ENCODE measurements at places on chromosomes 11 and 22.

DNA sequence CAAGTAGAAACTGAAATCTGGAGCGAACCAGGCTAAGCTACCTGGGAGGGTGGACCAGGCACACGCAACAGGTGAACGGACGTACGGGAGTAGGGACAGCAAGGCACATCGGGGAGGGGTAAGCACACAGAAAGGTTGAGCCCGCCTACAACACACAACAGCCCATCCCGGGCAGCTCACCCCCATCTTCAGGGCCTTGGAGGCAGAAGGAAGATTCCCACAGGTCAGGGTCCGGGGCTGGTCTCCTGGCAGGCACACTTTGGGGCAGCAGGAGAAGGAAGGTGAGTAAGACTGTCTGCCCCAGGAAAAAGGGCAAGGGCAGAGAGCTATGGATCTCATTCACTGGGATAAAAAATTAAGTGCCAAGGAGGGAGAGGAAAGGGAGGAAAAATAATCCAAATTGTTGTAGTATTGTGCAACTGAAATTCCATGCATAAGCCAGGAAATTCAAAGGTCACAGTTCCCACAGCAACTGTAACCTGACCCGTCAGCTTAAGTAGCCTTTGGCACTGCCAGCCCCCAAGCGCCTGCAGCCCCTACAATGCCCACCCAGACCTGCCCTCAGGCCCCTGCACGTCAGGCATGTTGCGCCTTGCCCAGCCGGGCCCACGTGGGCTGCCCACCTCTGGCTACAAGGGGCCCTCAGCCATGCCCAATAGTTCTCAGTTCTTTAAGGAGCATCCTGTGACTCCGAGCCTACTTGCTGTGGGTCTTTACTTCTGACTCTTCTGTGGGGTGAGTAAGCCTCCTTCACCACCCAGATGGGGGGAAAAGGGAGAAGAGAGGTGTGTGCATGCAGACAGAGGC, 51.8 kb downstream of the MICAL3 start:
- DNase-seq, result no peak

DNA sequence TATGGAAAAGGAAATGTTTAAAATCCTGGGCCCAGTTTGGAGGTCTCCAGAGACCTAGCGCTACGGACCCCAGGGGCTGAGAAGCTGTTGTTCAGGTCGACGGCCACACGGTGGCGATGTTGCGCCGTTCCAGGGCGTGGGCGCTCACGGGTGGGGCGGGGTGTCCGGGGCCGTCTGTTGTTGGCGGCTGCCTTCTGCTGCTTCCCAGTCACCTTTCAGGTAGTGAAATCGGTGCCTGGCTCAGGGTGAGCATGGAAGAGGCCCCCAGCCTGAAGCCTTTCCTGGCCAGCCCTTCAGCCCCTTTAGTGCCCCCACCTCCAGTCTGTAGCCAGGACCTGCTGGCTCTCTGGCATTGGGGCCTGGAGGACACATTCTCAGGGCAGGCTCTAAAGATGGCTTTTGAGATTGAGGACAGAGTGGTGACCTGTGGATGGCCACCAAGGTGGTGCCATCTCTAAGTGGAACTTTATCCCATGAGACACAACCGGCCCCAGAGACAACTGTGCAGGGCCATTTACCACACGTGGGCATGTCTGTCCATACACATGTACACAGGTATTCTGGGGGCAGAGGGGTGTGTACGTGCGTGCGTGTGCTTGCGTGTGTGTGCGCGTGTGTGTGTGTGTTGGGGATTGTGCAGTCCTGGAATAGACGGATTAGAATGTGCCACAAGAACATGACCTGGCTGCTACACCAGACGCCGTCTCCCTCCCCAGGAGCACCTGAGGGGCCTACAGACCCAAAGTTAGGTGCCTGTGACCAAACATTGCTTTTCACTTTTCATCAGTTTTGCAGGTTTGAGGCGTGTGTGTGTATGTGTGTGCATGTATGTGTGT, 53.8 kb downstream of the ST14 start:
- DNase-seq, result peak; percentile 93

DNA sequence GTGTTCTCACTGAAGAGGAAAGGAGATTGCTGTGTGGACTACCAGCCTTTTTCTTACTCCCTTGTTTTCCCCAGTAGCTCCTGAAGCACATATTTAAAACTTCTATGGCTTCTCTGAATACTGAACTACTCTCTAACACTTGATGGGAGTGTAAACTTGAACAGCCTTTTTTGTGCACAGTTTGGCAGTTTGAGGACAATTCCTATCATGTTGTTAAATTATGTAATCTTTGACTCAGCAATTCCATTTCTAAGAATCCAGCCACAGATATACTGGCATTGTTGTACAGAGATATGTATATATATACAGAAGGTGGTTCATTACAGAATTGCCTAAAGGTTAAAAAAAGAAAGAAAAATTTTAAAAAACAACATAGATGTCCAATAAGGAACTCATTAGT, 47.1 kb upstream of the EED start:
- DNase-seq, result no peak

- DNase-seq, result no peak
These were observed 67.1 kb downstream of the PIWIL3 start for GRCh38 chr22:24707470-24707801.

DNA sequence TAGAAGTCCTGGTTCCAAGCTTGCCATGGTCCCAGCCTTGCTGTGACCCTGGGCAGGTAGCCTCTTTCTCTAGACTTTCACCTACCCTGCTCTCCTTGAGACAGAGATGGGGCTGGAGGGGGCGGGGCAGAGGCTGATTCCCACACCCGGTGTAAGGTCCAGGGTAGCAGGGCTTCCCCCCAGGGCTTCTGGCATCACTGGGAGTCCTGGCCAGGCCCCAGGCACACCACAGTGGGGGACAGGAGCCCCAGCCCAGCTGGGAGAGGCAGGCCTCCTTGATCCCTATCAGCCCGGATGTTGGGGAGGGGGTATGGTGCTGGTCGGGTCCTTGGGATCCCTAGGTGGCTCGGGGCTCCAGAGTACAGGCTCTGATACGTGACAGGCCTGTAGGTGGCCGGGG, 1.7 kb upstream of the NUDT8 start:
- DNase-seq, result no peak

GRCh38 chr11:62004473-62004872, 37.0 kb upstream of the FTH1 start:
- no peak for DNase-seq

DNA sequence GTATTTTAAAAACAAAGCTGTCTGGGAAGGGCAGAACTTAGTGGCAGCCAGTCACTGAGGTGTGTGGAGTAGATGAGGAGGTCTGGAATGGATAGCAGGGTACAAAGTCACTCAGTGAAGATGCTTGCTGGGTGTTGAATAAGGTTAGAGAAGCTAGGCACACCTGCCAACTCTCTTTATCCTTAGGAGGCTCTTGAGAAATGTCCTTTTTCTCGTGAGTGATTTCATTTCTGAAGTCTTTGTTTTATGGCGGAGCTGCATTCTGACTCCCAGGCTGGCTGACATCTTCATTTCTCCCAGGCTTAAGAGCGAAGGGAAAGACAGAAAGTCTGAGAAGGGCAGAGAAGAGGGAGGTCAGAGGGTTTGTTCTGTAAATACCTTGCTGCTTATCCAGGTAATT, 31.0 kb downstream of the CECR2 start:
- no peak for DNase-seq

DNA sequence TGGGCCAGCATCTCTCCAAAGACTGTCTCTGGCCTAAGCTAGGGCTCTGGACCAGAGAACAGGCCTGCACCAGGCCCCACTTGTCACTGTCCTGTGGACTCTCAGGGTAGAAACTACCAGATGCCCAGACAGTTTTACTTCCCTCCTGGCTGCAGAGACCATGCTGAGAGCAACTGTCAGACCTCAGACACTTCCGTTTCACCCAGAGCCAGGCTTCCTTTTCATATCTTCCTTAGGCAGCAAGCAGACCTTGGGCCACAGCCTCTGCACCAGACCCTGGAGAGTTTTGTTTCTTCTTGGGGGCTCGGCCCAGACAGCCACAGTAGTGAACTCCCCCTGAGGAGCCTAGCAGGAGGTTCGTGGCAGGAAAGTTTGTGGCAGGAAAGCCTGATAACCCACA, 12.1 kb upstream of the FCHSD2 start:
- peak; percentile 83 for DNase-seq

DNA sequence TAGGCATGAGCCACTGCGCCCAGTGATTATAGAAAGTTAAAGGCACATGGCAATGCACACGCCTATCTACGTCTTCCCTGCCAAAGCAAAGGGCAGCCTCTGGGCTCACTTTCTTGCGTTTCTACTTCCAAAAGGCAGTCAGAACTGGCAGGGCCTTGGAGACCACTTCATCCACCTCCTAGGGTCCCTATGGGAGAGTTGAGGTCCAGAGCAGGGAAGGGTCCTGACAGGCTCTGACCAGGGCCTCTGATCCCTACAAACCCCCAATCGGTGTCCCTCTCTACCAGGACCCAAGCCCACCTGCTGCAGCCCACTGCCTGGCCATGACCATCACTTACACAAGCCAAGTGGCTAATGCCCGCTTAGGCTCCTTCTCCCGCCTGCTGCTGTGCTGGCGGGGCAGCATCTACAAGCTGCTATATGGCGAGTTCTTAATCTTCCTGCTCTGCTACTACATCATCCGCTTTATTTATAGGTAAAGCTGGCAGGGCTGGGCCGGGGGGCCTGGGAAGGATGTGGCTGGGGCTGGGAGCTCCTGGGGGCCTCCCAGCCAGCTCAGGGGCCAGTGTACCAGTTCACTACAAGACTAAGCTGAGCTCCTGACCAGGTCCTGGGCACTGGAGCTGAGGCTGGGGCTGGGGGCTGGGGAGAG, 1.5 kb downstream of the BEST1 start:
- DNase-seq, result peak; percentile 53

DNA sequence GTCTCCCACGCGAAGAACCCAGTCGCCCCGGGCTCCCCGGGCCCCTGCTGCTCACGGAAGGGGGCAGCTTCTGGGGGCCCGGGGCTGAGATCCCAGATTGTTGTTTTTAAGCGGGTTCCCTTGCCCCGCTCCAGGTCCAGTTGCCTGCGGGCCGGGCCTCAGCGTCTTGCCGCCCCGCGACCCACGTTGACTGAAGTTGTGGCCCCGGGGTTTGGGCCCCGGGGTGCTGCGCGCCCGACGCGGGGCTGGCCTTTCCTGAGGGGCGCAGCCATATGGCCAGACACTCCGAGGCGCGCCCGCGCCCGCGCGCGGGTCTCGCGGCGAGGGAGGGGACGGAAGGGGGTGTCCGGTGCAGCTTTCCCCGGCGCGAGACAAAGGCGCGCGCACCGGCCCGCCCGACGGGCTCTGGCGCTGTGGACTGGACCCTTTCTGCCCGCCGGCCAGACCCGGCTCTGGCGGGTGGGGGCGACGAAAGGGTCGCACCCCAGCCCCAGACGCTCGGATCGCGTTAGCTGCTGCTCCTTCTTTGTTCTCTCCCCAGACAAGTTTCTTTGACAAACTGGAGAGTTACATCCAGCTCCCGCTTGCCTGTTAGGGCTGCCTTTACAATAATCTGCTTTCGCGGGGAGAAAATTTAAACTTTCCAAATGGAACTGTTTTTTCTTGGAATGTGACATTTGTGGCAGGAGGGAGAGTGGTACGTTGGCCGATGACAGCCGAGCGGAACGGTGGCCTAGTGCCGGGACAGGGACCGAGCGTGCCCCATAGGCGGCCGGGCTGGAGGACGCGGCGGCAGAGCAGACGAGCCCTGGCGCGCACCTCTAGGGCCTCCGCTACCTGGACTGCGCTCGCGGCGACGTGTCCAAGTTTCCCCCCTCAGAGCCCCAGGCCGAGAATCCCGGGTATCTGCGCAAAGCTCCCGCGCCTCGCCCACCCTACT, 716 bp downstream of the AMOTL1 start:
- DNase-seq, result peak; percentile 68

- no peak for DNase-seq
These were observed 28.0 kb upstream of the PHOX2A start for GRCh38 chr11:72271980-72272379.

DNA sequence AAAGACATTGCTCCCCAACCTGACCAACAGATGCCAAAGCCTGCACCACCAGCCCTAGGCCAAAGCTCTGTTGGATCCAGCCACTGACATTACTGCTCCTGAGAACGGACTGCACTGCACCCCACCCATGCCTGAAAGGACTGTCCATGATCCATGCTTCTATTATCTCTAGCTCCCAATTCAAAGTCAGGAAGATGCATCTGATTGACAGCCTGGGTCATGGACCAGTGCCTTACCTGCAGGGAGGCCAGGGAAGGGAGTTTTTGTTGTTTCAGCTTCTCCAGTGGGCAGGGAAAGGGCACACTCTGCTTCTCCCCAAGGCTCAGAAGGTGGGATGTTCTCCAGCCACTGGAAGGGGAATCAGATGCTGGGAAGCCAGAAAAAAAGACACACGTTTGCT, 4.8 kb upstream of the PRDM11 start:
- DNase-seq, result no peak

DNA sequence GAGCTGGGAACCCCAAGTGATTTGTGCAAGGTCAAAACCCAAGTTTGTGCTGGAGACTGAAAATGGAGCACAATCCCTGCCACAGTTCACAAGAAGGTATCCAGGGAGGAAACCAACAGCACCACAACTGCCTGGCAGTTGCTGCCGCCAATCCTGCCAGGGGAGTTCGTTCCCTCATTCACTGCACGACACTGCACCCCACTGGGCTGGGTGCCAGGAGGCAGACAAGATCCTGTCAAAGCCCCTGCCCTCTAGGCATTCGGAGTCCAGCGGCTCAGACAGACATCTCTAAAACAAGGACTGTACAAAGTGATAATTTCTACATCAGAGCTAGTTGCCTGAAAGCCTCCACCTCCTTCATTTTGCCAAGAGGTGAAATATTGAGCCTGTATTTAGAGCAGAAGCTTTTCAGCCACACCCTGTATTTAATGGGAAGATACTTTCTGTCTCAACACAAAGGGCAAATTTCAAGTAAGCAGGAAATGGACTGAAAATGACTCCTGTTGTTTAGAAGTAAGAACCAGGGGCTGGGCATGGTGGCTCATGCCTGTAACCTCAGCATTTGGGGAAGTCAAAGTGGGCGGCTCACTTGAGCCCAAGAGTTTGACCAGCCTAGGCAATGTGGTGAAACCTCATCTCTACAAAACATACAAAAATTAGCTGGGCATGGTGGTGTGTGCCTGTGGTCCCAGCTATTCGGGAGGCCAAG, 277.4 kb upstream of the NARS2 start:
- no peak for DNase-seq

- DNase-seq, result peak; percentile 88
These were observed at the start of gene TSPO for GRCh38 chr22:43151251-43152002. TSPO (plus strand) TSS chr22:43151559; CDS start chr22:43159239, 7,680 bp downstream.

GRCh38 chr11:95993438-95994298, 69.8 kb upstream of the MTMR2 start:
- DNase-seq, result no peak

DNA sequence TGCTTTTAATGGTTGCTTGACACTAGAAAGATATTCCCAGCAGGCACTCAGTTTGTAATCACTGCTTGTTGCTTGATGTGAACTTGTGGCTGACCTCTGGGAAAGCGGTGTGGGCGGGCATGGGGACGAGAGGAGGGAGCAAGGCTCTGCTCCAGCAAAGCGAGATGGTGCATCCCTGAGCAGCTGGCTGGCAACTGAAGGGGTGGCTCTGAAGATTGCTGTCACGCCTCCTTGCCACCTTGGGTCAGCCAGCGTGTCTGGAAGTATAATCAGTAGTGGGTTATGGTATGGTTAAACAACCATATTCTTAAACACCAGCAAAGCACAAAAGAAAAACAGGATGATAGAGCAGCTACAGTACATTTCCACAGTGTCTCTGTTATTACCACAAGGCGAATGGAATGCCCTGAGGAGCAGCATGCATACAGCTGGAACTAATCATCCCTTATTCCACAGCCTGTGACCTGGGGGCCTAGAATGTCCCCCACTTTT, 124.5 kb downstream of the TRIM44 start:
- DNase-seq, result no peak

Data from activated CD4-positive, alpha-beta T cell treated with anti-CD3 and anti-CD28 coated beads, Interleukin-2, amount 10 ng/mL, durations not matched to agents 24 days and 14 days (primary cell).